Fibroblast of lung (primary cell): ENCODE measurements at places on chromosomes 7 and 10.

GRCh38 chr10:46539596-46540411, 16.7 kb downstream of the GPRIN2 start:
- DNase-seq, result peak; percentile 74
- H3K36me3 ChIP-seq, result no peaks in the 10 kb centered on the region

DNA sequence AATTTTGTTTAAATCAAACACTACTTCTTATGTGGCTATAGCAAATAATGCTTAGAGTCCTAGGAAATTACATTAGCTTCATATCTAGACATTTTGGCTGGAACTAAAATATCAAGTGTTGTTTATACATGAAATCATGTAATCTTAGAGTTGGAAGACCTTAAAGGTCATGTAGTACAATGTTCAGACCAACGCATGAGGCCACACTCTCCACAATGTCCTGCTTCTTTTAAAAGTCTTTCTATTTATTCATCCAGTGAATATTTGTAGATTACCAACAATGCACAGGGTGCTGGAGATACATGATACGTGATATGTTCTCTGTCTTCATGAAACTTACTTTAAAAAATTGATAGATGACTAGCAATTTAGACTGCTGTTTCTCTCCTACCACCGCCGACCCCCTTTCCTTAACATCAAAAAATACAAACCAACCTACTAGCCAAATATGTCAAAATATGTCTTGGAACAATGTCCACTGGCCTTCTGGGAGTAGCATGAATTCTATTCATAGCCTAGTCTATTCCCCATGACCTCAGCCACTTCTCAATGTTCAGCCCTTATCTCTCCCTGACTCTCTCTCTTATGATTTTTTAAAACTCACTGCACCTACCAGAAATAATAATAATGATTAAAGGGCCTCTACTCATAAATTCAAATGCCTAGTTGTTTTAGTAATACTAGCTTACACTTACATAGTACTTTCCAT, 59.5 kb upstream of the CAV2 start:
- H3K27me3 ChIP-seq, result no peaks in the 10 kb centered on the region
- peak; percentile 51 for DNase-seq
- H3K4me1 ChIP-seq, result peaks cover 20% of the 10 kb centered on the region
- no peak overlapping the region for H3K4me3 ChIP-seq

DNA sequence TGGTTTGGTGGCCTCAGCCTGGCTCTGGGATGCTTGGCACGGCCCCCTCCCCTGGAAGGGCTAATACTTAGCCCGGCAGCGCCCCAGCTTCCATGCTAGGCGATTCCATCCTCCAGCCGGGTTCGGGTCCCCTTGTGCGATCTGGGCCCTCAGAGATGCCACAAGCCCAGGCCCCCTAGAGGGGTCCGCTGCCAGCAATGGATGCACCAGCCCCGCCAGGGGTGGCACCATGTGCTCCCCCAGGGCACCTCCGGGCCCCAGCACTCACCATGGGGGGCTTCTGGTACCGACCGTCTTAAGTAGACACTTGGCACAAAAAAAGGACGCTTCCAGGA, 125.7 kb upstream of the KCTD7 start:
- H3K4me3 ChIP-seq, result no peak overlapping the region
- no peak for DNase-seq
- H3K27ac ChIP-seq, result no peak overlapping the region
- no peaks in the 10 kb centered on the region for H3K36me3 ChIP-seq
- H3K27me3 ChIP-seq, result no peaks in the 10 kb centered on the region
- no peaks in the 10 kb centered on the region for H3K4me1 ChIP-seq

- no peak overlapping the region for H3K4me3 ChIP-seq
- H3K36me3 ChIP-seq, result no peaks in the 10 kb centered on the region
- no peak overlapping the region for H3K27ac ChIP-seq
- DNase-seq, result no peak
- peaks cover 9% of the 10 kb centered on the region for H3K4me1 ChIP-seq
- H3K27me3 ChIP-seq, result no peaks in the 10 kb centered on the region
Measured at GRCh38 chr7:30923009-30923773, 11.5 kb downstream of the AQP1 start.

- H3K36me3 ChIP-seq, result peaks cover 3% of the 10 kb centered on the region
- peak overlapping the region; percentile 95 for H3K27ac ChIP-seq
- peak overlapping the region; percentile 73 for H3K4me3 ChIP-seq
- peaks cover 32% of the 10 kb centered on the region for H3K4me1 ChIP-seq
Measured at GRCh38 chr10:80202934-80203834, 2.2 kb downstream of the ANXA11 start.

DNA sequence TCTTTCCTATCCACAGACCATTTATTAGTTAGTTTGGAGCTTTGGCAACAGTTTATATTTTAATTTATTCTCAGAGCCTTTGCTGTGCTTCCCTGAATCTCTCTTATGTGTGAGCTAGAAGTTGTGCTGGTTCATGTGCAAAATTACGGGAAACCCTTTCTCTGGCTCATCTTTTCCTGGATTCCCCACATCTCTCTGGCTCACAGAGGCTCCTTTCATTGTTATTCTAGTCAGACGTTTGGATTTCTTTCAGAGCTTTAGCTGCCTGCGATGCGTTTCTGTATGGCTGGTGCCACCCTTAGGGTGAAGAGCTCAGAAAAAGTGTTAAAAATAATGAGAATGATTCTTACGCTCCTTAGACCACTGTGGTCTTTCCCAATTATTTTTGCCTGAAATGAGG, 53.3 kb downstream of the TPST1 start:
- DNase-seq, result no peak
- peaks cover 2% of the 10 kb centered on the region for H3K36me3 ChIP-seq
- no peaks in the 10 kb centered on the region for H3K27me3 ChIP-seq
- H3K4me1 ChIP-seq, result peaks cover 2% of the 10 kb centered on the region

GRCh38 chr7:158248816-158249215, 338.8 kb downstream of the PTPRN2 start:
- no peaks in the 10 kb centered on the region for H3K36me3 ChIP-seq
- no peaks in the 10 kb centered on the region for H3K4me1 ChIP-seq
- no peak overlapping the region for H3K4me3 ChIP-seq
- no peaks in the 10 kb centered on the region for H3K27me3 ChIP-seq

DNA sequence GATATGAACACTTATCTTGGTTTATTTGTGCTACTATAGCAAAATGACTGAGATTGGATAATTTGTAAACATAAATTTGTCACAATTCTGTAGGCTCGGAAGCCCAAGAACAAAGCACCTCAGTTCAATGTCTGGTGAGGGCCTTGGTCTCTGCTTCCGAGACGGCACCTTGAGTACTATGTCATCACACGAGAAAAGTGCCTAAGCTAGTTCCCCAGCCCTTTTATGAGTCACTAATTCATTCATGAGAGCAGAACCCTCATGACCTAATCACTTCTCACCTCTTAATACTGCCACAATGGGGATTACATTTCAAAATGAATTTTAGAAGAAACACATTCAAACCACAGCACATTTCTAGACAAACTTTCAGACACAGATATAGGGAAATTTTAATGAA, 52.0 kb upstream of the PRSS1 start:
- no peak overlapping the region for H3K4me3 ChIP-seq
- no peak for DNase-seq
- H3K4me1 ChIP-seq, result no peaks in the 10 kb centered on the region
- H3K27ac ChIP-seq, result no peak overlapping the region

GRCh38 chr10:84523526-84523925, 195.1 kb downstream of the CCSER2 start:
- no peaks in the 10 kb centered on the region for H3K4me1 ChIP-seq
- H3K4me3 ChIP-seq, result no peak overlapping the region
- DNase-seq, result no peak
- no peak overlapping the region for H3K27ac ChIP-seq

- H3K36me3 ChIP-seq, result no peaks in the 10 kb centered on the region
- H3K4me1 ChIP-seq, result no peaks in the 10 kb centered on the region
- H3K27ac ChIP-seq, result no peak overlapping the region
- no peaks in the 10 kb centered on the region for H3K27me3 ChIP-seq
- DNase-seq, result peak; percentile 14
Measured at GRCh38 chr10:112585960-112586359, 138.9 kb downstream of the VTI1A start.

DNA sequence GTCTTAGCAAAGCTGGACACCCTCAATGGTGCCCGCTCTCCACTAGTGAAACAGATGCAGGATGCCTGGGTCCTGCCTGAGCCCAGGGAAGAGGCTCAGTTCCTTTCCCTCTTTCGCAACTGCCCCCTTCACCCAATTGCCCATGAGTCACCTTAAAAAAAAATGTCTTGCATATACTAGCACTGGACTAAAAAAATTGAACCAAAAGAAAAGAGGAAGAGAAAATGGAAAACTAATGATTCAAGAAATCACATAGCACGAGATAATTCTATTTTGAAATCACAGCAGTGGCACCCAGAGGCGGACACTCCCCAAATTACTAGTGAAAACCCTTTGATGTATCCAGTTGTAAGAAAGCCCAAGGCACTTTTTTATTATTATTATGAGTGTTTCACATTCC, 972.5 kb downstream of the LRMDA start:
- peak; percentile 38 for DNase-seq
- no peak overlapping the region for H3K4me3 ChIP-seq
- H3K36me3 ChIP-seq, result no peaks in the 10 kb centered on the region
- H3K4me1 ChIP-seq, result no peaks in the 10 kb centered on the region
- H3K27ac ChIP-seq, result no peak overlapping the region

GRCh38 chr10:124685261-124685660, 58.9 kb downstream of the FAM53B start:
- H3K27me3 ChIP-seq, result no peaks in the 10 kb centered on the region
- H3K4me3 ChIP-seq, result no peak overlapping the region
- peak; percentile 25 for DNase-seq

- H3K27ac ChIP-seq, result no peak overlapping the region
- no peak overlapping the region for H3K4me3 ChIP-seq
- H3K36me3 ChIP-seq, result no peaks in the 10 kb centered on the region
- no peak for DNase-seq
Measured at GRCh38 chr7:4191046-4191445, 491.0 kb upstream of the FOXK1 start.

DNA sequence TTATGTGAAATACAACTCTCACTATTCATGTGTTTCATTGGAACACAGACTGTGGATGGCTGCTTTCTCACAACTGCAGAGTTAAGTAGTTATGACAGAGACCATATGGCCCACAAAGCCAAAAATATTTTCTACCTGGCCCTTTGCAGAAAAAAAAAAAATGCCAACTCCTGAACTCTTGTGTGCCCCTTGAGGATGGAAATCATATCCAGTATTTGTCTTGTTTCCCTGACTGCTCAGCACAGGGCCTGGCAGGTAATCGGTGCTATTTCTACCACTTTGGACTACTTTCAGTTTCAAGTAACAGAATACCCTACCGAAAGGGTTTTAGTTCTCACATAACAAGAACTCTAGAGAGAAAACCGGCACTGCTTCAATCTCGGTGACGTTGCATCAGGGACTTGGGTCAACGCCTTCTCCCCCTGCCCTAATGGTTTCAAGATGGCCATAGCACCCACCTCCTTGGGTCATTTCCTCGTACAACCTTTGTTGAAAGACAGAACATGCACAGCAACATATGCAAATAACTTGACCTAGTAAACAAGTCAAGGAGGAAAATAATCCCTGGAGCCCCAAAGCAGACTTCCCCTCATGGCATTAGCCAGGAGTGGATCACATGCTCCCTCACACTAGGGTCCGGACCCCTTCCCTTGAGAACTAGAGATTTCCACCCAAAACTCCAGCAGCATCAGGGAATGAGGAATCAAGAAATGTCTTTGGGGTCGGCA, 11.8 kb upstream of the GPNMB start:
- no peak overlapping the region for H3K27ac ChIP-seq
- DNase-seq, result no peak
- H3K4me1 ChIP-seq, result no peaks in the 10 kb centered on the region
- no peak overlapping the region for H3K4me3 ChIP-seq

DNA sequence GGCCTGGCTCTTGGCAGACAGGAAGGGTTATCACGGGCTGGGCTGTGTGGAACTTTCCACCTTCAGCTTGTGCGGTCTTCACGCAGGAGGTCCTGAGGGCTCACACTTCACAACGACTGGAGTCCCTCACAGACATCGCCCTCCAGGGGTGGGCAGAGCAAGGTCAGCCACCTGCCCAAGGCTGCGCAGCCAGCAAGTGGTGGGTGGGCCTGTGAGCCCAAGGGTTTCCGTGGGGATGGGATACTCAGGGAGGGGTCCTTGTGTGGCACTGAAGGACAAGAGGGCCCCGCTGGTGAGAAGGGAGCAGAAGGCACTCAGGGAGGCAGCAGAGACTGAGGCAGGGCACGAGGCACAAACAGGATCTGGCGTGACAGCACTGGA, 22.0 kb downstream of the PDIA4 start:
- no peak overlapping the region for H3K27ac ChIP-seq
- peaks cover 32% of the 10 kb centered on the region for H3K36me3 ChIP-seq
- peaks cover 2% of the 10 kb centered on the region for H3K4me1 ChIP-seq
- DNase-seq, result no peak

DNA sequence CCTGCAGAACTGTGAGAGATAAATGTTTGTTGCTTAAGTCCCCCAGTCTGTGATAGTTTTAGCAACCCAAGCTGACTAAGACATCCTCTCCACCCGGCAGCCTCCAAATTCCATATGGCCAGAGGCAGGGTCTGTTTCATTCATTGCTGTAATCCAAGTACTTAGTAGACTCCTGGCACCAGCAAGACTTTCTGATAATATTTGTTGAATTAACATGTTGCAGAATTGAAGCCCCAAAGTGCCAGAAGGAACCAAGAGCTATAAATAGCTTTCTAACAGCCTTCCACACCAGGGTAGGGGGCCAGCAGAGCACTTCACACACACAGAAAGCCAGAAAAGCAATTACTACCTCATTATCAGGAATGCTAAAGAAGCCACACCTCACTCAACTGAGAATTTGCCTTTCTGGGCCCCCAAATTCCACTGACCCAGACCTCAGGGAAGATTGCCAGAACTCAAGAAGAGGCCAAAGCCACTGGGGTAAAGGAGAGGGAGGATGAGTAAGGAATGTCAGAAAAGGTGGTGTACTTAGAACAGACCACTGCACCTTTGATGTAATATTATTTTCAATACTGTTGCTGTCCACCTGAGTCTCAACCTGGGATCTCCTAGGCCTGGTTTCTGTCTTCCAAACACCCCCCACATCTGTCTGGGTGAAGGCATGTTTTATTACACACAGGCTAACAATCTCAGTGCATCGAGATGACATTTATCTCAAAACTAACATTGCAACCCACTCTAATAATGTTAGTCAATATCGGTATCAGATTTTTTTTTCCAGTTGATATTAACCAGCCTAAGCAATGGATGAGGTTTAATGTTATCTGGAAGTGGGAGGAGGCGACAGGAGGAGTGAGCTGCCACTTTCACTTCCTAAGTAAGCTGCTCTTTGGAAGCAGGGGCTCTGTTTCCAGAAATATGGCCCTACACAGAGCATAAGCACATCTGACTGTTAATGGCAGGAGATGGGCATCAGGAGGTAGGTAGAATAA, 5.5 kb downstream of the NOD1 start:
- H3K27me3 ChIP-seq, result no peaks in the 10 kb centered on the region
- H3K4me1 ChIP-seq, result peaks cover 51% of the 10 kb centered on the region
- no peak overlapping the region for H3K4me3 ChIP-seq
- H3K36me3 ChIP-seq, result no peaks in the 10 kb centered on the region
- peak overlapping the region; percentile 26 for H3K27ac ChIP-seq
- peak; percentile 86 for DNase-seq

- H3K36me3 ChIP-seq, result no peaks in the 10 kb centered on the region
- H3K27me3 ChIP-seq, result no peaks in the 10 kb centered on the region
- no peak overlapping the region for H3K4me3 ChIP-seq
- no peak overlapping the region for H3K27ac ChIP-seq
- no peaks in the 10 kb centered on the region for H3K4me1 ChIP-seq
Measured at GRCh38 chr7:146728611-146729010, 612.0 kb downstream of the CNTNAP2 start.

- no peak overlapping the region for H3K27ac ChIP-seq
- H3K4me3 ChIP-seq, result no peak overlapping the region
- peak; percentile 32 for DNase-seq
- peaks cover 16% of the 10 kb centered on the region for H3K27me3 ChIP-seq
- H3K4me1 ChIP-seq, result no peaks in the 10 kb centered on the region
Measured at GRCh38 chr10:13441476-13441875, 87.3 kb downstream of the BEND7 start.

- peaks cover 2% of the 10 kb centered on the region for H3K4me1 ChIP-seq
- DNase-seq, result no peak
- H3K4me3 ChIP-seq, result no peak overlapping the region
- H3K27me3 ChIP-seq, result no peaks in the 10 kb centered on the region
Measured at GRCh38 chr10:31906039-31906438, 22.6 kb downstream of the ARHGAP12 start.
